ENCODE measurements at places on chromosomes 13 and 19.

DNA sequence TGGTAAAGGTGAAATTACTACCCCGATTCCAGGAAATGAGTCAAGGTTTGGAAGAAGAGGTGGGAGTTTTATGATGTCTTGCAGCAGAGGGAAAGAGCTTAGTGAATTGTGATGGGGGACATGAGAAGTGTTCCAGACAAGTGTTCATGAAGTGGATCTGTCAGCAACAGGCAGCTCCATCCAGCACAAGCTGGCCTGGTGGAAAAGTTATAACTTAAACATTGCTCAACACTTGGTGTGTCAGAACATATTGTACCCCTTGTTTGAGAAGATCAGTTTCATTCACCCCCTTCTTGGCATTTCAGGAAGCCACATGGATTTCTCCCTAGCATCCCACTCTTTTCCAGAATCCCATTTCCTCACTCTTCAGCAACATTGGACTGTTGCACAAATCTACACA is 222.0 kb downstream of the B3GLCT start:
- no peak for DNase-seq

GRCh38 chr19:11694533-11695439 is 44.0 kb downstream of the ZNF823 start:
- peak; percentile 98 for DNase-seq

DNA sequence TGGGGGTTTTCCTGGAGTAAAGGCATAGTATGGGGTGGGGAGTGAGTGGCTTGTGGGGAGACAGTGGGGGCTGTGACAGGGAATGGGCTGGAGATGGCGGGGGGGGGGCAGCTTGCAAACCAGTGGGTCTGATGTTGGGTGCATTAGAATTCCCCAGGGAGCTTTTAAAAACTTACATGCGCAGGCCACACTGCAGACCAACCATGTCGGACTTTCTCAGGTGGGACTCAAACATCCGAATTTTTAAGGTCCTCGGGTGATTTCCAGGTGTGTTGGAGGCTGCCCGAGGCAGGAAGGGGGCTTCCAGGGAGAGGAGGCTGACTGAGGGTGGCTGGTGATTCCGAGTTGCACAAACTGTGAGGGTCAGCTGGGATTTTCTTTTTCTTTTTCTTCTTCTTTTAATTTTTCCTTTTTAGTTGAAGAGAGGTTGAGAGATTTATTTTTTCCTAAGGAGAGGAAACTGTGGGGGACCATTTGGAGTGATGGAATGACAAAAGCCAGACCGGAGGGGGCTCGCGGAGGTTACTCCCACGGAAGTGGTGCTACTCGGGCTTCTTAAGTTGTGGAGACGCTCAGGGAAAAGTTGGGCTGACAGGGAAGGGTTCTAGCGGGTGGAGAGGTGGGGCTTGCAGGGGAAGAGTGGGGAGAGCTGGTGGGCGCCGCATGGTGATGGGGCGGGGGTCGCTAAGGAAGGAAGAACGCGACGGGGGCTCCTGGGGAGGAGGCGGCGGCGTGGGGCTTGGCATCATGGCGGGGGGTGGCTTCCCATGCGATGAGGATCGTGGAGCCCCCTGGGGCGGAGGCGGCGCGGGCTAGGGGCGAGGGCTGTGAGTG is 997 bp upstream of the CACNG8 start:
- DNase-seq = no peak

GRCh38 chr19:13097463-13098258 is 5.0 kb downstream of the LYL1 start:
- peak; percentile 51 for DNase-seq

- no peak for DNase-seq
Observed at GRCh38 chr19:14122924-14123323, 5.4 kb upstream of the PRKACA start.

GRCh38 chr13:24619282-24619681 is 60.9 kb upstream of the ATP12A start:
- DNase-seq = no peak

GRCh38 chr13:27432611-27433210 is 8.3 kb downstream of the GTF3A start:
- no peak for DNase-seq

DNA sequence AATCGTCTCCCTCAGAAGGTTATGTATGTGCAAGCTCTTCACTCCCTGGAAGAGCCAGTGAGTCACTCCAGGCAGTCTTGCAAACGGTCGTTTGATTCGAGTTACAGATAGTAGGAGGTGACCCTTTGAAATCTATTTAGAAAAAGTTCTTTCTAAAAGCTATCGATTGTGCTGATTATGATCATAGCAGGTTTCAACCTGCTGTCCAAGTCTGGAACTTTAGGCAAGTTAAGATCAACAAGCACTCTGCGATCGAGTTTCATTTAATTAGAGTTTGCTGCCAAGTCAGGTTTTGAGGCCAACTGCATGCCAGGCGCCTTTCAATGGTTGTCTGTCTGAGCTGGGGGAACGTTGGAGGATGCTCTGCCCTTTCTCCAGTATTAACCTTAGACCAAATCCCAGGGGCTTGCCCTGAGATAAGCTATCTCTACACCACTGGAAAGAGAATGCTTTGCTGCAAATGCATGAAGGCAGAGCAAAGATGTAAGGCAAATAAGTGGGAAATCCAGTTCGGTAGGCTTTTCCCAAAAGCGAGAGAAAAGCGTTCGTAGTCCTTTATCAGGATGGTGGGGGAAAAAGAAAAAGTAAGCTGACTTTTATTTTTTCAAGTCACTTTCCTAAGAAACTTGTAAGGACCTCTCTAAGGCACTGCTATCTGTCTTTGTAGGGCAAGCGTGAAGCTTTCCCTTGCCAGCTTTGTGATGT is 287.5 kb downstream of the ATP8A2 start:
- no peak for DNase-seq

GRCh38 chr19:28595722-28596480 is 617.0 kb downstream of the UQCRFS1 start:
- DNase-seq = no peak

DNA sequence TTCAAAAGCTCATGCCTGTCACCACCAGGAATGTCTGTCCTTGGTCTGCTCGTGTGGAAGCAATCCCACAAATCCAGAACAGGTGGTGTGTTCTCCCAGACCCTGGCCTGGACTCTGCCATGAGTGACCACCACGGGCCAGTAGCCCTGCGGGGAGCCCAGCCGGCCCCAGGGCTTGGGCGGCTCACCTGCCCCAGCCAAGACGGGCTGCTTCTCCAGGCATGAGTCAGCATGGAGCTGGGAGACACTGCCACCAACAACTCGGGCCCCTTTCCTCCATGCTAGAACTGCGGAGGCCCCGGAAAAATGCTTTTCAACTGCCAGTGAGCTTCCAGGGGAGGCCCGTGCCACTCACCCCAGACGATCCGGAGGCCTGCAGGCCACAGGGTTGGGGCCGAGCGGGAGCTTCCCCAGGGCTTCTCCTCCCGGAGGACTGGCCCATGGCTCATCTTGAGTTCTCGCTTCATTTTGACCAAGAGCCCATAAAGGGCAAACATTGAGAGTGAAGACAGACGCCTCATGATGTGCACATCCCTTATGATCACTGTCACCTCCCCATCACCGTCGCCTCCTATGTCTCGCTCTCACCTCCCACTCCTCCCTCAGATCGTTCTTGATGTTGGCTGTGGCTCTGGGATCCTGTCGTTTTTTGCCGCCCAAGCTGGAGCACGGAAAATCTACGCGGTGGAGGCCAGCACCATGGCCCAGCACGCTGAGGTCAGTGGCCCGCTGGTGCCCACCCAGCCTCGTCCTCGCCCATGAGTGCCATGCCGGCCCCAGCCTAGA is 16.7 kb downstream of the YIPF2 start:
- DNase-seq = no peak

DNA sequence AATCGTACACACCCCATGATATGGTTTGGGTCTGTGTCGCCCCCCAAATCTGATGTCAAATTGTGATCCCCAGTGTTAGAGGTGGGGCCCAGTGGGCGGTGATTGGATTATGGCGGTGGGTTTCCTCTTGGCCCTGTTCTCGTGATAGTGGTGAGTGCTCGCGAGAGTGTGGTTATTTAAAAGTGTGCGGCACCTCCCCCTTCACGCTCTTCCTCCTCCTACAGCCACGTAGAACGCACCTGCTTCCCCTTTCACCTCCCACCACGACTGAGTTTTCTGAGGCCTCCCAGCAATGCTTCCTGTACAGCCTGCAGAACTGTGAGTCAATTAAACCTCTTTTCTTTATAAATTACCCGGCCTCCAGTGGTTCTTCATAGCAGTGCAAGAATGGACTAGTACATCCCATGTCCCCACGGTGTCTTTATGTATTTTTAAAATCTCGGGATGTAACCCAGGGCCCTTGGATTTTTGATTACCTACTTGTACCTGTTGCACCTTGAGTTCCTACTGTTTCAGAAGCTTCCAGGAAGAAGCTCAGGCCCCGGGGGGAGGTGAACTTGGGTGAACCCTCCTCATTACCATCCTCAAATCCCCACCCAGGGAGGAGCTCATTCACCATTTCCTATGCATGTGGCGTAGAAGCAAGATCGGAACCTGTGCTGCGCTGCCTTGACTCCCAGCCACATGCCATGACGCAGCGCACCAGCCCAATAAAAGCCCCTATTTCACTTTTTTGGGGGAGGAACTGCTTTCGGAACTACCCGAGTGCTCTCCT is 52.4 kb downstream of the TEX29 start:
- no peak for DNase-seq

- DNase-seq = no peak
Observed at GRCh38 chr19:30873003-30873402, 476.2 kb downstream of the TSHZ3 start.

DNA sequence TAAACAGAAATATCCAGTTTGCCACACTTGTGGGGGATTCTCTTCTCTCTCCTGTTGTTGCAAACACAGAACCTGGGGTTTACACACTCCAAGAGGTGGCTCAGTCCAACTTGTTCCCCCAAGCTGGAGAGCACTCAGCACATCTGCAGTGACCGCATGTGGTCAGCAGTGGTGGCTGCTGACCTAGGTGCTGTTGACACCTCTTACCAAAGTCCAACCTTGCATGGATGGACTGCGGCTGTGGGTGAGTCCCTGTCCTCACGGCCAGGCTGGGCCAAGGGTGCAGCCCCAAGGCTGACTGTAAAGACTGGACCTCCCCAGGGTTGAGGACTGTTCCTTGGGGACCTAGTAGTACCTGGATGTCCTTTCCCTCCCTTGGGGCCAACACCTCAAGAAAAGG is 6.1 kb downstream of the LRFN3 start:
- DNase-seq = no peak

DNA sequence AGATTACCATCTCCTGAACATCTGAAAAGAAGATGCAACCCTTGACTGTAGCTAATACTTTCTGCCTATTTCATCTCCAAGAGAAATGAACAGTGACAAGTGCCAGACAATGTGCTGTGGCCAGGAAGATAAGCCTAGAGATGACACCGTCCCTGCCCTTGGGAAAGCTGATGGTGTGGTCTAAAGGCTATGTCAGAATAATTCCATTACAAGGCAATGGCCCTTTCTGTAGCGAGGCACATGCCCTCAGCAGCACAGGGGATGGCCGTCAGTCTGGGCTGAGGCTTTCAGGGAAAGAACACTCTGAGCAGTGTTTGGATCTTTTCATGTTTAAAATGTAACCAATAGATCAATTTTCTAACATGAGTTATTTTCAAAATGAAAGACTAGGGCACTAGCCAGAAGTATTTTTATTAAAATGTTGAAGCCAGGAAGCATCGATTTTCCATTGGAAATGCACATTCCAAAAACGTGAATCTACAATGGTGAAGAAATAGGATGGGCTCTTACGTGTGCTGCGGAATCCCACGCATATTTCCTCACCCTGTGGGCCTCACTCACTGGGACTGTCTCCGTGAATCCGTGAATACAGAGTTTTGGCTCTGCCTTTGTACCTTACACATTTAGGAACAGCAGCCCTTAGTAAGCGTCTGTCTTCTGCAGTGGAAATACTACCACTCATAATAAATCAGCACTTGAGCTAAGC is 22.0 kb downstream of the COL4A1 start:
- no peak for DNase-seq

DNA sequence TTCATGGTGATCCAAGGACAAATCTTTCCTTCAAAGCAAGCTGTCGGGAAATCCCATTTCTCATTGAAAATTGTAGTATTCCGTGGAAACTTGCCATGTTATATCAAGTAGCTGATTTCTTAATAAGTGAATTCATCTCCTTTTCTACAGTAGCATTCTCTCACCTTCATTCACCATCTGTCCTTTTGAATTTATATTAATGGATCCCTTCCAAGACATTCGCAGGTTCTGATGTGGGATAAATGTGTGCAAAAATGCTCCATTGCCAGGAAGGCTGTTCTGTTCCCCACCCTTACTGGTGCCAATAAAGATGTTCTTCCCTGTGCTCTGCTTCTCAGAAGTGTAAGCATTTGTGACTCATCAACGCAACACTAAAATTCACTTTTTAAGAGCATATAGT is 36.2 kb downstream of the AMER2 start:
- no peak for DNase-seq

GRCh38 chr13:104296286-104296685 is 1230.1 kb upstream of the SLC10A2 start:
- DNase-seq = no peak

GRCh38 chr13:27040826-27041108 is 130.8 kb downstream of the USP12 start:
- no peak for DNase-seq

- no peak for DNase-seq
Observed at GRCh38 chr19:33294058-33294798, 8.1 kb downstream of the CEBPA start.

DNA sequence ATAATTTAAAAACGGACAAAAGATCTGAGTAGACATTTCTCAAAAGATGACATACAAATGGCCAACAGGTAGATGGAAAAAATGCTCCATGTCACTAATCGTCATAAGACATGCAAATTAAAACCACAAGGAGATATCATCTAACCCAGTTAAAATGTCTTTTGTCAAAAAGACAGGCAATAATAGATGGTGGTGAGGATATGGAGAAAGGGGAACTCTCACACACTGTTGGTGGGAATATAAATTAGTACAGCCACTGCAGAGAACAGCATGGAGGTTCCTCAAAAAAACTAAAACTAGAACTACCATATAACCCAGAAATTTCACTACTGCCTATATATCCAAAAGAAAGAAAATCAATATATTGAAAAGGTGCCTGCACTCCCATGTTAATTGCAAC is 37.9 kb downstream of the OR10H4 start:
- DNase-seq = no peak

GRCh38 chr19:4580021-4580901 is 20.8 kb upstream of the SEMA6B start:
- no peak for DNase-seq

GRCh38 chr13:74528734-74529513 is 394.7 kb upstream of the KLF12 start:
- DNase-seq = no peak

DNA sequence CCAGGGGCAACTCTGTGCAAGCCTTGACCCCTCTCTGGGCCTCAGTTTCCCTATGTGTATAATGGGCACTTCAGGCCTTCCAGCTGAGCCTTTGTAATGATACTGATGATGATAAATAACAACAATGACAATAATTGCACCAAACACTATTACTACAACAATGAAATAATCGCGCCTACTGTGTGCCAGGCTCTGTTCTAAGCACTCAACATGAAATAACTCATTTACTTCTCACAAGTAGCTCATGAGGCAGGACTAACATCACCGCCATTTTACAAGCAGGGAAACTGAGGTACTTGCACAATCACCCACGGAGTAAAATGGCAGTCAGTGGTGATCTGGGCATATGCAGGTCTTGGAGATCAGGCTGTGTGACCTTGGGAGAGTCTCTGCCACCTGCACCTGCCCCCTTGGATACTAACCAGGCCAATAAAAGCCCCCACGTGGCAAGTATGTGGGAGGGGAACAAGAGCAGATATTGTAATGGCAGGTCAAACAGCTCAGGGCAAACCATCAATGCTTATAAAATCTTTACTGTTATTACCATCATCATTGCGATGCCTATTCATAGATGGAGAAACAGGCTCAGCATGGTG is 540 bp upstream of the ANGPTL8 start:
- DNase-seq = no peak

Measured in omental fat pad (tissue), 4 donors.